ENCODE measurements at places on chromosomes 4 and X.

DNA sequence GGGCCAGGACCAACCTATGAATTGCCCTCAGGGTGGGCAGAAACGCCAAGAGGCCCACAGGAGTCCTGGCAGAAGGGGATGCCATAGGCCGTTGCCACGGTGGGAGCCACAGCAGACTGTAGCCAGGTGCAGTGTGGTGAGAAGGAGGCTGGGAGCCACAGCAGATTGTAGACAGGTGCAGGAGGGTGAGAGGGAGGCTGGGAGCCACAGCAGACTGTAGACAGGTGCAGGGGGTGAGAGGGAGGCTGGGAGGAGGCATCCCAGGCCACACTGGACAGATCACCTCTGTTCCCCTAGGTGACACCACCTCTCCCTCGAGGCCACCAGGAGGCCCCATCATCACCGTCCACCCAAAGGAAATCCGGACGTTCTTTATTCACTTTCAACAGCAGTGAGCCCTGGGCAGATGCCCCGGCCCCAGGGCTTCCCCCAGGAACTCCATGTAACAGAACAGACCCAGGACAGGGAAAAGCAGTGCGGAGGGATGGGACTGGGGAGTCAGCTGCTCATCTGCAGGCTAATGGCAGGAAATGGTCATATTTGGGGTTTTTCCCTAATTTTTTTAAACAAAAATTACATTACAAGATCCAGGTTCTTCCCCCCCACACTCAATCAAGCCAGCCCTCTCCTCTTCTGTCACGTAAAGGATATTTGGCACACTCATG, 19.5 kb upstream of the MRFAP1 start:
- no peak for DNase-seq

DNA sequence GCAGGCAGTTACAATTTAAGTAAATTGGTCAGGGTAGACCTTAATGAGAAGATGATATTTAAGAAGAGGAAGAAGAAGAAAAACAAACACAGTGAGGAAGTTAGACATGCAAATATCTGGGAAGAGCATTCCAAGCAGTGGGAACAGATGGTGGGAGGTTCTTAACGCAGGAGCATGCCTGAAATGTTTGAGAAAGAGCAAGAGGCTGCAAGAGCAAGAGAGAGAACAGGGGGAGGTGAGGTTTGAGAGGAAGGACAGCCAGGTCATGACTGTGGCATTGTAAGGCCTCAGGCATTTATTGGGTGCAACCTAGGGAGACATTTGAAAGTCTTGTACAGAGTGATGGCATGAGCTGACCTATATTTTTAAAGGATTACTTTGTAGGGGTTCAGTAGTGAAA, 136.0 kb downstream of the UGT8 start:
- no peak for DNase-seq

GRCh38 chrX:25002661-25003020, 13.1 kb downstream of the ARX start:
- DNase-seq: no peak

DNA sequence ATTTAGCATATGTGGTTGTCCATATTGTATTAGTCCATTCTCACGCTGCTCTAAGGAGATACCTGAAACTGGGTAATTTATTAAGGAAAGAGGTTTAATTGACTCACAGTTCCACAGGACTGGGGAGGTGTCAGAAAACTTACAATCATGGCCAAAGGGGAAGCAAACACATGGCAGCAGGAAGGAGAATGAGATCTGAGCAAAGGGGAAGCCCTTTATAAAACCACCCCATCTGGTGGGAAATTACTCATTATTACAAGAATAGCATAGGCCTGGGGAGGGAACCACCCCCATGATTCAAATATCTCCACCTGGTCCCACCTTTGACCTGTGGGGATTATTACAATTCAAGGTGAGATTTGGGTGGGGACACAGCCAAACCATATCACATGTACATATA, 122.6 kb upstream of the ANK2 start:
- no peak for DNase-seq

GRCh38 chr4:129278868-129279267, 182.9 kb downstream of the C4orf33 start:
- DNase-seq: no peak

GRCh38 chr4:75658876-75659275, 14.3 kb downstream of the G3BP2 start:
- no peak for DNase-seq

GRCh38 chr4:170979736-170980135, 833.5 kb upstream of the GALNTL6 start:
- DNase-seq: no peak

- no peak for DNase-seq
These were observed 152.1 kb upstream of the DGKK start for GRCh38 chrX:50622751-50623150.

GRCh38 chrX:67693928-67694327, 150.1 kb downstream of the AR start:
- DNase-seq: no peak

DNA sequence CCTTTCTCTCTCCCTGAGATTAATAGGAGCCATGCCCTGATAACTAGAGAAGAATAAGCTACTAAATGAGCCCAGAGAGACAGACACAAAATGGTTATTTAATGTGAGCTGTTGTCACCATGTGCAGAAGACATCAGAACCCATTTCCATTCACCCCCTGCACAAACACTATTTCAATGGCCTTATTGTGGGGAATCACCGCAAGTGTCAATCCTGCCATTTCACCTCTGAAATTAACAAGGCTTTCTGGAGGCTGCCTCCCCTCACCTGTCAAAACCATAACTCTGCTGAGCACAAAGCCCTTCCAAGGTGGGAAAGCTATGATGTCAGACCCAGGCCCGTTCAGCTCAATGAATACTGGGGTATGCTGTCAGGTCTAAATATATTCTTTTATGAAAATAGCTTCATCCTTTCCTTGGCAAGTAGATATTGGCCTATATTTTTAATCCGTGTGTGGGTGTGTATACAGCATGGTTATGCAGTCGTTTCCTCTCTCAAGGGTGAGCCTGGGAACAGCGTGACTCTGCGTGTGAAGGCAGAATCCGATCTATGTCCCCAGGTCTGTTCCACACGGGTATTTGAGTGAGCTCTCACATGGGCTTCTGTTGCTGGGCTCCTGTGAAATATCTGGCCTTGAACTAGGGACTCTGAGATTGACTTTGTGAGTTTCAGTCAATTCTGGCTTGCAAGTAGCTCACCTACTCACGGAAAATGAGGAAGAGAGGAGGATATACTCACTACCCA, 266.3 kb downstream of the FBXW7 start:
- no peak for DNase-seq

DNA sequence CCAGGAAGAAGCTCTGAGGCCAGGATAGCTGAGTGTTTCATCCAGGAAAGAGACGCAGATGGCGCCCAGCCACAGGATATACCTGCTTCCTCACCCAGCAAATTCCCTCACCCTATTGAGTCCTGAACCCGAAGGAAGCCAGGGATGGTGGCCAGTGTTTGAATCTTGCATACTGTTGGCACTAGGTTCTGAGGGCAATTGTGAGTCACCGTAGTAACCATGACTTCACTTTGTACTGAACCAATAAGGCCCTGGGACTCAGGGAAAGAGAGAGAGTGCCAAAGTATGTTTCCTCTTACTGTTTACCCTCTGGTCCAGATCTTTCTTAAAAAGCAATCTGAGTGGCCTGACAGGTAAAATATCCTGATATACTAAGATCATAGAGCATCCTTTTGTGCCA, 25.6 kb upstream of the SMIM10L2A start:
- no peak for DNase-seq

- DNase-seq: no peak
These were observed 16.0 kb upstream of the EPGN start for GRCh38 chr4:74292111-74292870.

GRCh38 chr4:140448162-140448561, 20.7 kb upstream of the CLGN start:
- DNase-seq: no peak

GRCh38 chr4:123924536-123924935, 527.9 kb downstream of the SPRY1 start:
- DNase-seq: no peak

DNA sequence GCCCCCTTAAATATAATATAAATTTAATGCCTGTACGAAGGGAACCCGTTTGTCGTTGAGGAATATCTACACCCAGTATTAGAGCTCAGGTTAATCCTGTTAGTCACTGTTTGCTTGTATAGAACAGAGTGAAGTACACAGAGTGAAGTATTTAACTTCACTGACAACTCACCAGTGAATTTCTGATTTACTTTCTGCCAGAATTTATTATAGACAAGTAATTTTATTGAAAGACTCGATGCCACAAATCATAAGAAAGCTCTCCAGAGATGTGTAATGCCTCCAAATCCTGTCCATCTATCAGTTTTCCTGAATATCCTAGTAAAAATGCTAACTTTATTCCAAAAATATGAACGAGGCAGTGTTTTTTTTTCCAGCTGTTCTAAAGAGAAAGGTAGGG, 1.6 kb downstream of the GAB1 start:
- DNase-seq: no peak

DNA sequence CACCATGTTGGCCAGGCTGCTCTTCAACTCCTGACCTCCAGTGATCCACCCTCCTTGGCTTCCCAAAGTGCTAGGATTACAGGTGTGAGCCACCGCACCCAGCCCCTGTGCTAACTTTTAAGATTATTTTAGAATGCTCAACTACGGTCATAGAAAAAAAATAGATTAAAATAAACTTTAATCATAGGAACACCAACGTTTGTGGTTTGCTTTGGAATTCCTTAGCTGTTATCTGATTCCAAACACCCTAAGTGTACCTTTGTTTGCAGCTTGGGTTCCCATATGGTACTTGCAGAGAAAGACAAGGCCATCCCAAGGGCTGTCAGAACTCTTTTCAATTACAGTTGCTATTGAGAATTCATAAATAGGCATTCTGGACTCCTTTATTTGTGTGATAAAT, 90.1 kb upstream of the EFHC2 start:
- DNase-seq: no peak

DNA sequence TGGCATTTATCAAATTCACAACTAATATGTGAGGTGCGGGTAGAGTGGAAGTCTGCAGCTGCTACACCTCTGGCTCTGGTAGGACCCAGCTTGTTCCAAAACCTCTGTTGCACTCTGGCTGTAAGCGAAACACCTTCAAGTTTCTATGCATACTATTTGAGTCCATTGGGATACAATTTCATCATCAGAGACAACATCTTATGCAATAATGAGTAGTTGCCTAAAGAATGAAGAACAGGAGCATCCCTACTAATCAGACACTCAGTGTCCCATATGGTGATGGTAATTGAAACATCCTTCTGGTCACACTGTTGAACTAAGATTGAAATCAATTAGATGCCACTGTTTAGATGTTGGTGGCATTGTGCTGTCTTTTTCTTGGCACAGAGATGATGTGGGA, 178.4 kb downstream of the MGST2 start:
- no peak for DNase-seq

- DNase-seq: no peak
These were observed 175.5 kb downstream of the WDFY3 start for GRCh38 chr4:84790769-84791565.

GRCh38 chrX:150933945-150934350, 35.5 kb upstream of the CD99L2 start:
- DNase-seq: no peak

- DNase-seq: no peak
These were observed 126.1 kb downstream of the INPP4B start for GRCh38 chr4:142719854-142720541.

DNA sequence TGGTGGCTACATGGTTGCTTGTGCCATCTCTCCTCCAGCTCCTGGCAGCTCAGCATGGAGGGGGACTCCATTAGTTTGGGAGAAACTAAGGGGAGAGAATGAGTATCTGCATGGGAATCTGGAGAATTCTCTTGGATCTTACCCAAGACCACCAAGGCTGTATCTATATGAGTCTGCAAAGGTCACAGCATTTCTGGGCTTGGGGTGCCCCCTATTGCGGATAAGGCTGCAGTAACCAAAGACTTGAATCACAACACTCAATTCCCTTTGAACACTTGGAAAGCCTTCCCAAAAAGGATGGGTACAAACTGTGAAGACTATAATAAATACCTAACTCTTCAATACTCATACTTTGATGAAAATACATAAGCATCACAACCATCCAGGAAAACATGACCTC, 623.5 kb upstream of the NR3C2 start:
- DNase-seq: no peak

GRCh38 chrX:12307961-12308360, 169.7 kb downstream of the FRMPD4 start:
- DNase-seq: no peak

DNA sequence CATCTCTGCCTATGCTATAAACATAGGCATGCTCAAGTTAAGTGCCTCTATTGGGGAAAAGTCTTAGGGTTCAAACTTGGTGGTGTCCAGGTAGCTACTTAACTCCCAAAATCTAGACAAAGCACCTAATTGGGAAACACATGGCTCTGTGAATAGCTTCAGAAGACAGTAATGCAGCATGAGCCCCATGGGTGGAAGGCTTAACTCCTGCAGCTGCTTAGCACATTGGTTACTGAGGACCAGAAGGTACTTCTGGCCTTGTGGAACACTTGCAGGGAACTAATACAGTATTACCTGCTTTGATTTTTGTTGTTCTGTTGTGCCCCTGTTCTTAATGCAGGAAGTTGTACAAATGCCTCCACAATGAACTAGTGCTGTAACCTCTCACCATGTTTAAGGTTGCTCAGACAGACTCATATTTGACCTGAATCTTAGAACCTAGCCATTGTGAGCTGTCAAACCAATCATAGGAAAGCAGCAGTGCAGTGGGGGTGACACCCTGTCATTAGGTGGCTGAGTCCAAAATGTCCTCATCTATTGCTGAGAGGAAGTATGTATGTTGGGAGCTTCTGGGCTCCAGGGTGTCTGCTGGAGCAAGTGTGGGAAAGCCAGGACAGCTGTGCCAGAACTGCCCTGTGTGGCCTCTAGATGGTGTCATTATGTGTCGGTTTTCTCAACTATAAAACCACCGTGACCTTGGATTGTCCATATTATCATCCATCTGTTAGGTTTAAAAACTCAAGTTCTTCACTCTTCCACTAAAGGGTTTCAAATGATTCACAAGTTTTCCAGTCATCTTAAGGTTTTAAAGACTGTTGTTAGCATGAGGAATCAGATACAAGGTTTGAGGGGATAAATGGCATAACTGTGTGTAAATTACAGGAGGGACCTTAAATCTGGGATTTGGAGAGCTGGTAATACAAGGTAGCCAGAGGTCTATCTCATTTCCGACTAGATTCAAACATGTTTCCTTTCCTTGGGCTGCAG, 69.9 kb upstream of the WDR1 start:
- DNase-seq: no peak

DNA sequence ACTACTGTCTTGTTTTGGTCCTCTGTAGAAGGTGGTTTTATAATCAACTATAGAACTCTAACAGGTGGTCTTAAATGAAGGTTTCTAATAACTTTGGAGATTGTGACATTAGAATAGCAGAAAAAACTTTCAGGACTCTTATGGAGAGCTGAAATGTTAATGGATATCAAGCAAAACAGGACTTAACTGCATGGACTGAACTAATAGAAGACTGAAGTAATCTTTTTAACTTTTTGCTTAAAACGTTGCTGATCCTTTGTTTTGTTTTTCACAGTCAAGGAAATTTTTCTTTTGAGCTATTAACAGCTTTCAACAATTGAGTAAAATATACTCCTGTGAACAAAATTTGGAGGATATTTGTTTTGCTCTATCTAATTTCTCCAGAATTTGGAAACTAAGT, 17.2 kb downstream of the NXT2 start:
- DNase-seq: no peak
